Activated T-helper 1 cell treated with anti-CD3 and anti-CD28 coated beads, Interleukin-2, amount 50 U/mL, for 16 hours (primary cell): ENCODE measurements at places on chromosomes 5 and 9.

GRCh38 chr5:125006011-125006685 is 259.7 kb upstream of the ZNF608 start:
- no peak for DNase-seq

DNA sequence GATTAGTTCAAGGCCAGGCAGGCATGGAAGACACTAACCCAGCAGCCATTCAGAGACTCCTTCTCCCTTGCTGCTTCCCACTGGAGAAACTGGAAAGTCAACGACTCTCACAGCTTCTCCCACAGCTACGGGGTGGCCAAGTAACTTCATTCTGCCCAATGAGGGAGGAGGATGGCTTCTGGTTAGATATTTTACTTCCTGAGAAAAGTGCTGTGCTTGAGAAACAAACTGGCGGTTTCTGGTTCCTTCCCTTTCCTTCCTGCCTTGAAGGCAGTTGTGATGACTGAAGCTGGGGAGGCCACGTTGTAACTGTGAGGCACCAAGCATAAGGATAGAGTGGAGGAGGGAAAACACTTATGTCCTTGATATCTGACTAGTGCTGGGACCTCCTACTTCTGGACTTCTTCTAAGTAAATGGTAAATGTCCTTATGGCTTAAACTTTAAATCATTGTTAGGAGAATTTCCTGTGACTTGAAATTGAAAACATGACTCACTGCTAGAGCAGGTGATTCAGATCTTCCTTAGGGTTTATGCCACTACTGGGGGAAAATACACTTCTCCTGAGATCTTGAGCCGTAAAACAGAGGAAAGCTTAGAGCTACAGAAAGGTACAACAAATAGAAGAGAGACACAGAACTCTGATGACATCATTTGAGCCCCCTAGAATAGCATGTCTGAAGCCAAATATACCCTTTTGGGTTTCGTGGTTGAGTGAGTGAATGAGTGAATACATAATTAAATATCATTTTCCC is 3.1 kb upstream of the GNPDA1 start:
- no peak for DNase-seq

DNA sequence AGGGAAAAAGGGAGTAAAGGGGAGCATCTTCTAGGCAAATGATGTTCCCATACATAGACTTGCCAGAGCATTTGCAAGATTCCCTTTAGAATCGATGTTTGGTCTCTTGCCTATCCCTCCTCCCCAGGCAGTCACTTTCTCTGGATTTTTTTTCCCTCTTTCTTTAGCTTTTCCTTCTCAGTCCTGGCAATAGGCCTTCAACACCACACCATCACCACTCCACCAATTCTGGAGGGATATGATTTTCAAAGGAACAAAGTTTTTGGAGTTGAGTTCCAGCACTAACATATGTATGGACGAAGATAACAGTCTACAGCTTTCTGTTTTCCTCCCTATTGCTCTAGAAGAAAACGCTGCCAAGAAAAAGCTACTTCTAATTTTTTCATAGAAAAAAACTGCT is 377.4 kb downstream of the PDE4D start:
- DNase-seq, result no peak

- DNase-seq, result no peak
These were observed 96.4 kb downstream of the CAMSAP1 start for GRCh38 chr9:135810806-135811575.
